ENCODE measurements at places on chromosomes 2 and 18.

- peak; percentile 45 for DNase-seq
These were observed at the start of gene ERBB4 for GRCh38 chr2:212538305-212539071. ERBB4 (minus strand) TSS chr2:212538802; CDS start chr2:212538530, 272 bp downstream.

DNA sequence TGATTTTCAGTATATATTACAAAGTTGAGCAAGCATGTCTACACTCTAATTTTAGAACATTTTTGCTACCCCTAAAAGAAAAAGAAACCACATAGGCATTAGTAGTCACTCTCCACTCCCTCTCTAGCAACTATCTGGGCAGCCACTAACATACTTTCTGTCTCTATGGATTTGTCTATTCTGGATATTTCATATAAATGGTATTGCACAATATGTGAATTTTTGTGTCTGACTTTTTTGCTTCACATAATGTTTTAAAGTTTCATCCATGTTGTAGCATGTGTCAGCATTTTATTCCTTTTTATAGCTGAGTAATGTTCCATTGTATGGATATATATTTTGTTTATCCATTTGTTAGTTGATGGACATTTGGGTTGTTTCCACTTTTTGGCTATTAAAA lies 232.5 kb upstream of the CTAGE1 start:
- no peak for DNase-seq

DNA sequence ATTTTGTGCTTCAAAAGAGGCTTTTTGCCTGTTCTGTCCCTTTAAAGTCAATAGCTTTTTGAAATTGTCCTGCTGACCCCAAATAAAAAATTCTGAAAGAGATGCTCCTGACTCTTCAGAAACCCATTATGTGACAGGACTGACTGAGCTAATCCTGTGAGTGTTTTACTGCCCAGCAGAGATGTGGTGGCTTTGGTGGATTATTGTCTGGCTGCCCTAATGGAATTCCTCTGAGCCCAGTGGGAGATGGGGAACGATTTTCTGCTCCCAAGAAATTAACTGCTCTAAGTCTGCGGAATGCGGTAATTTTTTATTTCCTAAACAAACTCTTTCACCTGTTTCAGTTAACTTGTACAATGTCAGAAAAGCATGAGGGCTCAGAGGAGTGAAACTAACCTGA lies 258.2 kb downstream of the IKZF2 start:
- DNase-seq = no peak

DNA sequence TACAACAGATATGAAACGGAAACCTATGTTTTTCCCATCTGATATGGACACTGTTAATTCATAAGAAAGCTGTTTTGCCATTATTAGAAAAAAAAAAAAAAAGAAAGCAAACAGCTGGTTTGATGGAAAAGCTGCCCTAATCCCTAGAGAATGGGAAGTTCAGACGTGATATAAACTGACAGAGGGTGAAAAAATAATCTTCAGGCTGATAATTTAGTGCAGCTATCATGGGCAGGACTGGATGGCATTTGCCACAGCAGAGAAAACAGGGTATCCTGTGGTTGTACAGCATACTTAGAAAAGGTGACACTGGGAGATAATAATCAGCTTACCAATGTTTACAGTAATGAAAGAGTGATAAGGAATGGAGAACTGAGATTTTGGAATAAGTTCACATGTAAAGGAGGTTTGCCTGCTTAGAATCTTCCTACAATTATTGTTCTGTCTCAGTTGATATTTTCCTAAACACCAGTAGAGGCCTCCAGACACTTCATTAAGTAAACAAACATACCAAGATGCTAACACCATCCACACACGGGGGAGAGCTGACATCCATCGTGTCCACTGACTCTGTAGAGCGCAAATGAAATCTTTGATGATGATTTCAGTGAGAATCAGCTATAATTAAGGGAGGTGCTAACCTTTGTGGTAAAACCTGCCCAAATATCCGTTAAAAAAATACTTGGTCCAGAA lies 211.6 kb upstream of the MMADHC start:
- DNase-seq = no peak

GRCh38 chr2:235255693-235256092 lies 238.2 kb upstream of the AGAP1 start:
- DNase-seq = no peak

- DNase-seq = no peak
These were observed 512.5 kb upstream of the CNTNAP5 start for GRCh38 chr2:123512547-123512946.

DNA sequence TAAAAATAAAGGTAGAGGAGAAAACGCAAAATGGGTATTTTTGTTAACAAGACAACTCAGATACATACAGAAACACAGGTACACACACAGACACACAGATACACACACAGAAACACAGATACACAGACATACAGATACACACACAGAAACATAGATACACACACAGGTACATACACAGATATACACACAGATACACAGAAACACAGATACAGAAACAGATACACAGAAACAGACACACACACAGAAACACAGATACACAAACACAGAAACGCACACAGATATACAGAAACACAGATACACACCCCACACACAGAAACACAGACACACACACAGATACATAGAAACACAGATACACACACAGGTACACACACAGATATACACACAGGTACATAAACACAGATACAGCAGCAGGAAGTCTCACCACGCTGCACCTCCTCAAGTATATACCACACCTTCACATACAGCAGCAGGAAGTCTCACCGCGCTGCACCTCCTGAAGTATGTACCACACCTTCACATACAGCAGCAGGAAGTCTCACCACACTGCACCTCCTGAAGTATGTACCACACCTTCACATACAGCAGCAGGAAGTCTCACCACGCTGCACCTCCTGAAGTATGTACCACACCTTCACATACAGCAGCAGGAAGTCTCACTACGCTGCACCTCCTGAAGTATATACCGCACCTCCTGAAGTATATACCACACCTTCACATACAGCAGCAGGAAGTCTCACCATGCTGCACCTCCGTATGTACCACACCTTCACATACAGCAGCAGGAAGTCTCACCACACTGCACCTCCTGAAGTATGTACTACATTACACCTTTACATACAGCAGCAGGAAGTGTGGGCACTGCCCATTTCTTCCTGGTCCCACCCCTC lies 250.5 kb downstream of the HDAC4 start:
- DNase-seq = no peak

GRCh38 chr2:160450486-160450885 lies 43.1 kb downstream of the RBMS1 start:
- DNase-seq = no peak

DNA sequence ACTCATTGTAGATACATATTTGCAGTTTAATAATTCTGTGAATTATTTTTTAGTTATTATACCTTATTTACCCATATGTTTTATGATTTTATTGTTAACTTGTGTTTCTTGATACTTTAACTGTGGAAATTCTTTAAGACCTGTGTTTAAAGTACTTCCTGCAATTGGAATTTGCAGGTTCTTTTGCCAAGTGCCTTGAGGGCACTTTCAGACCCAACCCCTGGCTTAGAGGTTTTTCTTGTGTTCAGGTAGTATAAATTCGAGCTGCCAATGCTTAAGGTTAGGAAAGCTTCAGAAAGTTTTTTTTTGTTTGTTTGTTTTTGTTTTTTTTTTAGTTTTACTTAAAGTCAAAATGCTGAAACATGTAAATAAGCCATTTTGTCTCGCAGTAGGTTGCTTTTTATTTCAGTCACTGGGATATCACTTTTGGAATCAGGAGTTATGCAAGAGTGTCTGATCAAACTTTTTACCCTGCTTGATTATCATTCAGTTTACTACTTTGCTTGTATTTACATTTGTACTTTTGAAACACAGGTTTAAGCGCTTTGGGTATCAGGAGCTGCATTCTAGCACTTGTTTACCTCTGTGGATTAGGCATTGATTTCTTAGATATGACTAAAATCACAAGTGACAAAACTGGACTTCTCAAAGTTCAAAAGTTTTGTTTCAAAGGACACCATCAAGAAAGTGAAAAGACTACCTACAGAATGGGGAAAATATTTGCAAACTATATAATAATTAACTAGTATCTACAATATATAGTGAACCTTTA lies 31.8 kb downstream of the TDRD15 start:
- DNase-seq = no peak

- no peak for DNase-seq
These were observed 152.3 kb upstream of the WDSUB1 start for GRCh38 chr2:159438720-159439353.

DNA sequence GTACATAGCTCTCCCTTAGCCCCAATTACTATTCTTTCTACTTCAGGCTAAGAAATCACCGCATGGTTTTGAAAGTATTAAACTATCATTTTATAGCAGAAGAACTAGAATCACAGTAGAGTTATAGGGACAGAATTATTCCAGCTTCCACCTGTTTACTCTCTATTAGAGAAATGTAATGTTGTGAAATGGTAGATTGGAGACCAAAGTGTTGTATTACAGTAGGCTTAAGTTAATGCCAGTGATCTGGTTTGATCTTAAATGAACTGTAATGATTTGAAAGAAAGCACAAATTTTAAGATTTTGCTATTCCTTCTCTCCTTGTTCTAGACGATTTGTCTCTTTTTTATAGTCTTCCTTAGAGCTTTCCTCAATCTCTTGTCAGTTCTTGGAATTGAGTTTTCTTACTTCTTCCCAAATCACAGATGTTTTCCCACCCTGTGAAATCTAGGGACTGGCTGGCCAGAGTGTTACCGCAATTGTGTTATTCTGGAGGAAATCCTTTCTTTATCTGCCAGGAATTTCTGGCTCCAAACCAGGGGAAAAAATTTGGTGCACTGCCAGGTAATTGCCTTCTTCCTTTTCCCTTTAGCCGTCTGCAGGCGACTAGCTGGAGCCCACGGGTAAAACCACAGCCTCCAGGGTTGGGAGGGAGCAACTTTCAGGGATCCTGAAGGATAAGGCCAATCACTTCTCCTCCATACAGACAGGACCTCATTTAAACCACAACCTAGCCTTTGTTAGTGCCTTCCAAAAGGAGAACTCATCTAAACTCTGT lies 51.7 kb downstream of the NOP58 start:
- DNase-seq = peak; percentile 82

- DNase-seq = no peak
These were observed 34.0 kb upstream of the COL3A1 start for GRCh38 chr2:188940171-188940570.

DNA sequence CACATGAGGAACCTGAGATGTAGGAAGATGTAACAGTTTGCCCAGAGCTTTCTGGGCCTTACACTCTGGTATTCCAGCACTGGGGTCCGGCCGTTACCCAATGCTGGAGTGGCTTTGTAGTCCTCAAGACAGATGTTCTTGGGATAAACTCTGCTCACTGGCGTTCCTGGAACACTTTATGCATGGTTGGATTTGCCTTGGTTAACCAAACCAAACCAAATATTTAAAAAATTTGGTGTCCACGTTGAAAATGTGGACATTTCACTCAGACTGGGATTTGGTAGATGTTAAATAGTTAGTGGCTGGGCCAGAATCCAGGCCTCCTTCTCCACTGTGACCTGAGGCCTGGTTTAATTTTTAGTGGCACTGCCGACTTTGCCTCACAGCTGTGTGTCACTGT lies 81.5 kb downstream of the ACOXL start:
- peak; percentile 17 for DNase-seq

GRCh38 chr2:203973676-203974075 lies 37.1 kb downstream of the ICOS start:
- DNase-seq = no peak

- DNase-seq = no peak
These were observed 159.5 kb downstream of the SETBP1 start for GRCh38 chr18:44840058-44840790.

GRCh38 chr18:57627488-57627887 lies 5.9 kb upstream of the NARS1 start:
- no peak for DNase-seq

DNA sequence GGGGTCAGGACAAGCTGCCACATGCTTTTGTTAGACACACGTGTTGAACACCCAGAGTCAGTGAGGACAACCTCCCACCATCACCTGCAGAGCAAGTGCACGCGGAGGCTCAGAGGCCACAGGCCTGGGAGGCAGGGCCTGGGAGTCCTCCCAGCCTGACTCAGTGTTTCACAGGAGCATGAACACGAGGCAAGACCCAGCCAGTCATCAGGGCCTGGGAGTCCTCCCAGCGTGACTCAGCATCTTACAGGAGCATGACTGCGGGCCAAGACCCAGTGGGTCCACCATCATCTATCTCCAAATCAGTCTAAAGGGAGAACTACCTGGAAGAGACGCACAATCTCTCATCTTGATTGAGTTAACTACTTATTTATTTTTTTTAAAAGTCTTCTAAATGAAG lies 112.6 kb upstream of the PXDN start:
- DNase-seq = no peak

DNA sequence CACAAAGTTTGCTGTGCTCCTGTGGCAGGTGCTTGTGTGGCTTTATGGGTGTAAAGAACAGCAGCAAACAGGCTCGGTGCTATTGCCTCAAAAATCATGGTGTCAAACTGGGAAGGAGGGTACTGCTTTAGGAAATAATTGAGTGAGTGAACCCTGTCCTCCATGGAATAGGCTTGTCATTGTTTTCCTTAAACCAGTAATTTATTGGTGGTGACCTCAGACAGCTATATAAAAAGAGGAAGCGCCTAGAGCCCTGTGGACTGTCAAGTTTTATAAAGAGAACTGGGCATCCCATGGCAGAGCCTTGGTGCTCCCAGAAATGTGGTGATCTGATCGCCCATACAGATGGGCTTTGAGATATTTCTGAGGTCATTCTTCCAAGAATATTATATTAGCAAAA lies 4.7 kb upstream of the CXCR4 start:
- no peak for DNase-seq
